ENCODE measurements at places on chromosomes 12 and 14. TPM values are rescaled to one million over a fixed set of nuclear protein-coding genes. Genes with fewer than 3 reads are reported as not detected.

GRCh38 chr12:117038023-117038680 is 61.1 kb downstream of the TESC start:
- H3K4me1 ChIP-seq = no peaks in the 10 kb centered on the region
- H3K4me3 ChIP-seq = no peak overlapping the region
- no peaks in the 10 kb centered on the region for H3K36me3 ChIP-seq
- peaks cover 6% of the 10 kb centered on the region for H3K27me3 ChIP-seq

Gene SERPINA1
- 22.1 TPM for total RNA-seq

DNA sequence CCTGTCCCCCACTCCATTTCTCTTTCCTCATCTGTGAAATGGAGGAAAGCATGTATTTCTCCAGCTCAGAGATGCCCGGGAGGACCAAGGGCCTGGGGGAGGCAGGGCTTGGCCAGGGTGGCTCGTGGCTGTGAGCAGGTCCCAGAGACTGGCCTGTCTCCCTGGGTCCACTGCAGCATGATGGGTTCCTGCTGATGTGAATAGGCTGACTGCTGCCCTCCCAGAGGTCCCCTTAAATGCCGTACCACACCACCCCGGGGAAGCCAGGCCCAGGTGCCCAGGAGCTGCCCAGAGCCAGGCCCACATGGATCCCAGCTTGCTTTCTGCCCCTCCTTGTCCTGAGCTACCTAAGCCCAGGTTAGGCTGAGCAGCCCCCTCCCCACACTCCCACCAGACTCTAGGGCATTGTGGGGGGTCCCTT is 158.2 kb upstream of the C14orf180 start:
- no peaks in the 10 kb centered on the region for H3K36me3 ChIP-seq
- no peak overlapping the region for H3K4me3 ChIP-seq
- H3K4me1 ChIP-seq = no peaks in the 10 kb centered on the region
- no peak for DNase-seq
- H3K27me3 ChIP-seq = no peaks in the 10 kb centered on the region

Gene SSPN
- total RNA-seq = not detected

DNA sequence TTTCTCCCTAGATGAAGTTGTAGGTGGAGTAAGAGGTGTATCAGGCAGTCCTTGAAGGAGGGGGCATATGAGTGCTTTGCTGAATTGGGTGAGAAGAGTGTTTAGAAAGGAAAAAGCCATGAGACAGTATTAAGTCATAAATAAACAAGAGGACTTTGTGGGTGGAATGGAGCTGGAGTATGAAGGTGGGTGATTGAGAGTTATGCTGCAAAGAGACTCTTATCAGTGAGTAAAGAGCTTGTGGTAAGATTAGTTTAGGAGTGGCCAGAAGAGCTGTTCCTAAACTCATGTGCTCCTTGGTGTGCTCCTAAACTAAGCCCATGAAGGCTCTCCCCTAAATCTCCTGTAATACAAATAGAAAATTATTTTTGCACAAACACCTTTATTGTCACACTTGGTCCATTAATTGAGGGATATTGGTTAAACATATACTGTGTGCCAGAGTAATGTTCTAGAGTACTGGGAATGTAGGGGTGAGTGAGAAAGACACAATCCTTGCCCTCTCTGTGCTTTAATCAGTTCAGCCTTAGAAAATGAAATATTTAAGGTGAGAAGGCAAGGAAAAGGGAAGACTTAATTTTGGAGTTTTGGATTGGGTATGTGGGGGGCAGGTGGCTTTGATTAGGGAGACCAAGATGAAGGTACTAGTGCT is 9.8 kb downstream of the CHPT1 start:
- H3K4me1 ChIP-seq = peaks cover 24% of the 10 kb centered on the region
- no peaks in the 10 kb centered on the region for H3K27me3 ChIP-seq
- no peak for DNase-seq
- no peaks in the 10 kb centered on the region for H3K36me3 ChIP-seq

DNA sequence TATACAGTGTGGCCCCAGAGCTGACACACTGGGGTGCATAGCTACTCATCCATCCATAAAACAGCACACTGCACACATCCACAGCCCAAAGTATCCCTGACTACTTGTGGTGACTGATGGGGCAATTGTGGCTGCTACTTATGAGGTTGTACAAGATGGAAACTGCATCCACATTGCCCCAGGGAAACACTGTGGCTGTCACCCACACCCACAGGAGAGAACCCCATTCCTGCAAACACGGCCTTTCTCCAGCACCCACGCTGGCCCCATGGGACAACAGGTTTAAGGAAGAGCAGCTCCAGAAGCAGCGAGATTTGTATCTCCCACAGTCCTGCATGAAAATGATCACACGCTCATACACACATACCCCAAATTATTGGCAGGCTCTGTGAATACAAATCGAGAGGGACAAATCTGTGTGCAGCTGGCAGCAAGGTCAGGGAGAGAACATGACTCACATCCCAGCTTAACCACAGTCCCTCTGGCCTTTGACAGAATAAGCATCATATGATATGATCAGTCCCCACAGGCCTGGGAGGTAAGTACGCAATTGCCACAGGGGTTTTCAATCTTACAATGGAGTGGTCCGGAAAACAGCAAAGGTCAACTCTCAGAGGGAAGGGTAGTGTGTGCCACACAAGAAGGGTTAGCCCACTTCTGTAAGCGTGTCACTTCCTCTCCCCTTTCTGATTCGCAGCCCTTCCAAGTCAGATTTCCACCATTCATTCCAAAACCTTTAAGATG is 61.9 kb downstream of the ESR2 start:
- H3K4me3 ChIP-seq = no peak overlapping the region
- peak; percentile 51 for DNase-seq
- H3K36me3 ChIP-seq = peaks cover 8% of the 10 kb centered on the region
- peaks cover 12% of the 10 kb centered on the region for H3K4me1 ChIP-seq
- H3K27me3 ChIP-seq = no peaks in the 10 kb centered on the region

DNA sequence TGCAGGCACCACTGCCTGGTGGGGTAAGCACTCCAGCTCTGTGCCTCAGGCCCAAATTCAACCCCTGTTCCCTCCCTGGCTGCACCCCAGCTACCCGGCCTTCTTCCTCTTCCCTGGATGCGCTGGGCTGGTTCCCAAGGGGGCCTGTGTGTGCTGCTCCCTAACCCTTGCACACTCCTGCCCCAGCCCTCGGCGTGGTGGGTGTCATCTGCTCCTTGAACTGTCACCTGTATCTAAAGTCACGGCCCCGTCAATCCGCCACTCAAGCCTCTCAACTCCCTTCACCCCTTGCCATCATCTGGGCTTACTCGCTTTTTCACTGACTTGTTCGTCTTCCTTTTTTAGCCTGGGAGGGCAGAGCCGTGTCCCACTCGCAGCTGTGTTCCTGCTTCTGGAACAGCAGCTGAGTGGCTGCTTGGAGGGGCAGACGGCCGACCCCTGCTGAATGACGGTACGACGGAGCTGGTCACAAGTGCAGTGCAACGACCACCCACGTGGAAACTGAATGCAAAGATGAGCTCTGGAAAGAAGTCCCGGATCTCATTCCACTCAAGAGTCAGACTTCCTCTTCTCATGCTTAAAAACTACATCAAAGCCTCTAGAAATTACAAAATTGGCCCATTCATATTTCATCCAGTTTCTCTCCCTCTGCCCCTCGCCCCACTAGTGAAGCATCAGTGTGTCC is 138.9 kb downstream of the PIWIL1 start:
- H3K4me3 ChIP-seq = no peak overlapping the region
- H3K27me3 ChIP-seq = no peaks in the 10 kb centered on the region
- no peak overlapping the region for H3K27ac ChIP-seq
- H3K36me3 ChIP-seq = no peaks in the 10 kb centered on the region

Measured in activated CD4-positive, alpha-beta memory T cell treated with anti-CD3 and anti-CD28 coated beads for 36 hours (primary cell).